ENCODE measurements at places on chromosomes 4 and X. TPM values are rescaled to one million over a fixed set of nuclear protein-coding genes. Genes with fewer than 3 reads are reported as not detected.

GRCh38 chrX:111322231-111322855 is 52.1 kb upstream of the CAPN6 start:
- DNase-seq, result no peak
- no peak overlapping the region for H3K27ac ChIP-seq
- no peaks in the 10 kb centered on the region for H3K36me3 ChIP-seq
- H3K27me3 ChIP-seq, result no peaks in the 10 kb centered on the region
- no peaks in the 10 kb centered on the region for H3K4me1 ChIP-seq
- no peak overlapping the region for H3K4me3 ChIP-seq

- no peaks in the 10 kb centered on the region for H3K27me3 ChIP-seq
- H3K4me1 ChIP-seq, result no peaks in the 10 kb centered on the region
- H3K27ac ChIP-seq, result no peak overlapping the region
- H3K4me3 ChIP-seq, result no peak overlapping the region
- H3K36me3 ChIP-seq, result no peaks in the 10 kb centered on the region
Measured at GRCh38 chr4:7584606-7585159, 150.0 kb upstream of the PSAPL1 start.

DNA sequence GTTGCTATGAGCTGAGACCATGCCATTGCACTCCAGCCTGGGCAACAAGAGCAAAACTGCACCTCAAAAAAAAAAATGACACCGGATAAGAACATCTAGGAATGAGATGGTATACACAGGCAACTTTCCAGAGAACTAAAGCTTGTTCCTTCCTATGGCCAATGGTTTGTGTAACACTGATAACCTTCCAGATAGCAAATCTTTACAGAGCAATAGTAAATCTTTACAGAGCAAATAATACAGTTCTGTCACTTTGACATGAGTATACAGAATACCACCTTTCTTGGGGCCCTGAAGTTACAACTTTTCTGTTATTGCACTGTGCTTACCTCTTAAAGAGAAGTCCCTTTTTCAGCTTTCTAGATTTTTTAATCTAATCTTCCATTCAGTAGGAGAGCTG is 91.6 kb downstream of the CD99L2 start:
- H3K27ac ChIP-seq, result no peak overlapping the region
- DNase-seq, result no peak
- no peak overlapping the region for H3K4me3 ChIP-seq
- no peaks in the 10 kb centered on the region for H3K4me1 ChIP-seq

Gene CCKAR
- 1.7 TPM for total RNA-seq

DNA sequence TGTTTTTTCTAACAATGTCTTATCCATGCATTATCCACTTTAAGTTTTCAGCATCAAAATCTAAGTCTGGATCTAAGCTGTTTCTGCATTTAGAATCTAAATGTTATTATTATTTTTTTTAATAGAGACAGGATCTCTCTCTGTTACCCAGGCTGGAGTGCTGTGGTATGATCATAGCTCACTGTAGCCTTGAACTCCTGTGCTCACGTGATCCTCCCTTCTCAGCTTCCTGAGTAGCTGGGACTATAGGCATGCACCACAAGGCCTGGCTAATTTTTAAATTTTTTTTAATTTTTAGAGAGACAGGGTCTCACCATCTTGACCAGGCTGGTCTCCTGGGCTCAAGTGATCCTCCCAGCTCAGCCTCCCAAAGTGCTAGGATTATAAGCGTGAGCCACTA is 52.7 kb downstream of the WDR19 start:
- no peaks in the 10 kb centered on the region for H3K27me3 ChIP-seq
- no peak overlapping the region for H3K4me3 ChIP-seq
- no peaks in the 10 kb centered on the region for H3K4me1 ChIP-seq
- peaks cover 15% of the 10 kb centered on the region for H3K36me3 ChIP-seq

GRCh38 chr4:15438939-15439524 is 11.2 kb downstream of the C1QTNF7 start:
- no peaks in the 10 kb centered on the region for H3K36me3 ChIP-seq
- H3K27ac ChIP-seq, result no peak overlapping the region
- peaks cover 14% of the 10 kb centered on the region for H3K4me1 ChIP-seq
- no peaks in the 10 kb centered on the region for H3K27me3 ChIP-seq

- H3K4me1 ChIP-seq, result peaks cover 1% of the 10 kb centered on the region
- no peaks in the 10 kb centered on the region for H3K36me3 ChIP-seq
- no peak for DNase-seq
- no peaks in the 10 kb centered on the region for H3K27me3 ChIP-seq
- no peak overlapping the region for H3K27ac ChIP-seq
Measured at GRCh38 chr4:53005149-53005546, 143.0 kb downstream of the RASL11B start.

Gene CYSLTR1
- total RNA-seq, result 19.6 TPM

Gene GPR78
- not detected for total RNA-seq

GRCh38 chr4:3774253-3774883 is 8.2 kb downstream of the ADRA2C start:
- peaks cover 21% of the 10 kb centered on the region for H3K27me3 ChIP-seq
- H3K36me3 ChIP-seq, result no peaks in the 10 kb centered on the region
- H3K4me3 ChIP-seq, result no peak overlapping the region
- no peak overlapping the region for H3K27ac ChIP-seq

Gene SLC10A7
- total RNA-seq, result 3.3 TPM

DNA sequence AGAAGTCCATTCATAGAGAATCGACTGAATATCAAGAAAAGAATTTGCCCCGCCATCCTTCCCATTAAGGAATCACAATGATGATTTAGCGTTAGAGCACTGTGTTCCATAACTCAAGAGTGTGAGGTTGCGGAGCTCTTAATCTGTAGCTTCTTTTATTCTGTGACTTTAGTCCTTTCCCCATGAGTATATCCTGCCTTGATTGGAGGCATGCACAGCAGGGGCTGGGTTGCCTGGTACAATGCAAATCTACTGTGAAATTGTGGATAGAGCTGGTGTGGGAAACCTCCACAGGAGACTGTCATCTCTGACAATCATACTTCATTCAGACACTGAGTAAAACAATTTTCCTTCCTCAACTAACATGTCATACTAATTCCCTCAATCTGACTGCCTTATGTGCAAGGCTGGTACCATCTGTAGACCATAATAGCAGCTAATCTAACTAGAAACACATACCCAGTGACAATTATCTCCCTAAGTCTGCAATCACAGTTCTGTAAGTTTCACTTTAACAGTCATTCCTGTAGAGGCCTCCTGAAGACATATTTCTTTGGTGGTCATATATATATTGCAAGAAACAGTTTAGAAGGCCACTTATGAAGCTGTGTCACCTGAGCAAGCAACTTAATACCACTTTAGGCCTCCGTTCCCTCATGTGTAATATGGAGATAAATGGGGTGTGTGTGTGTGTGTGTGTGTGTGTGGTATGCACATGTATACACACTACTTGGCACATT is 355.2 kb upstream of the FAM241A start:
- H3K4me3 ChIP-seq, result no peak overlapping the region
- H3K36me3 ChIP-seq, result no peaks in the 10 kb centered on the region
- no peak overlapping the region for H3K27ac ChIP-seq
- DNase-seq, result no peak
- H3K27me3 ChIP-seq, result no peaks in the 10 kb centered on the region
- H3K4me1 ChIP-seq, result no peaks in the 10 kb centered on the region

GRCh38 chr4:176185051-176185450 is 10.3 kb downstream of the SPATA4 start:
- DNase-seq, result no peak
- H3K27ac ChIP-seq, result no peak overlapping the region
- H3K4me3 ChIP-seq, result no peak overlapping the region
- no peaks in the 10 kb centered on the region for H3K36me3 ChIP-seq

Gene JAKMIP1
- 2.8 TPM for total RNA-seq

DNA sequence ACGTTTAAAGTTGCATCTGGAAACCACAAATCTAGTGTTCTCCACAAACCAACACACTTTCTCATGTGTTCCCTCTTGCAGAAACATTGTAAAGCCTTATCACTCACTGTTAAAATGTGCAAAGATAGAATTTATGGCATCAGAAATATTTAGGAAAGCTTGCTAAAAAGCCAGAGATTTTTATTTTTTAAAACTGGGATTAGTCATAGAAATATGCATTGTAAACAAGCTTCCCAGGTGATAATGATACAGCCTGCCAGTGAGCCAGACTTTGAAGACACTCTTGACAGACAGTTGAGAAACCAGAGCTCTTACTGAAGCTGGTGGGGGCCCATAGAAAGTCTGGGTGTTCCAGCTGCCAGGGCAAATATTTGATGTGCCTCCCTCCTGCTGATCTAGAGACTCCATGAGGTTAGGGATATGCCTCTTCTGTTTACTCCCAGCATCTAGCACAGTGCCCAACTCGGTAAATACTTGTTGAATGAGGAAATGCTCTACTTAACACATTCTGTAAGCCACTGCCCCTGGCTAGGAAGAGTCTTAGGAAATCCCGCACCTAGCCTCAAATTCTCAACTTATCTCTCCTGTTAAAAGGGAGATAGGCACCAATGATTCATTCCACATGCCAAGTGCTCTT is 179.0 kb upstream of the RASGEF1B start:
- DNase-seq, result no peak
- no peaks in the 10 kb centered on the region for H3K36me3 ChIP-seq
- no peak overlapping the region for H3K27ac ChIP-seq
- H3K27me3 ChIP-seq, result no peaks in the 10 kb centered on the region

DNA sequence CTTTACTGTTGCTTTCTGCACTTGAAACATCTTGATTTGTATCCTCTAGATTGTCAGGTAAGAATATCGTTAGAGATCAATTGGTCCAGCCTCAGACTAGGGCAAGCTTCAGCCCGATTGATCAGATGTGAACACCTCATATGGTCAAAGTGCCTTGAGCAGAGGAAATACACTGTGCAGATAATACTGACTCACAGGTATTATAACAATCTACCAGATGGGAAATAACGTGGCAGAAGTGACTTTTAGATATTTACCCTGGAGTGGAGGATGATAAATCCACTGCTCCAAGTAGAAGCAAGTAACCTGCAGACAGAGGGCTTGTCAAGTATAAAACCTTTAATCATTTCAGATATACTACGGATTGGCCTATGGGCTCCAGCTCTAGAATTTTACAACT is 17.9 kb downstream of the VEGFC start:
- H3K4me1 ChIP-seq, result peaks cover 7% of the 10 kb centered on the region
- H3K4me3 ChIP-seq, result no peak overlapping the region
- H3K36me3 ChIP-seq, result no peaks in the 10 kb centered on the region
- no peak overlapping the region for H3K27ac ChIP-seq
- H3K27me3 ChIP-seq, result no peaks in the 10 kb centered on the region

Gene SMC1A
- total RNA-seq, result 38.0 TPM

- no peaks in the 10 kb centered on the region for H3K27me3 ChIP-seq
- H3K4me1 ChIP-seq, result peaks cover 38% of the 10 kb centered on the region
- DNase-seq, result no peak
- H3K27ac ChIP-seq, result no peak overlapping the region
- no peaks in the 10 kb centered on the region for H3K36me3 ChIP-seq
Measured at GRCh38 chr4:79043138-79043537, 103.9 kb upstream of the PAQR3 start.

DNA sequence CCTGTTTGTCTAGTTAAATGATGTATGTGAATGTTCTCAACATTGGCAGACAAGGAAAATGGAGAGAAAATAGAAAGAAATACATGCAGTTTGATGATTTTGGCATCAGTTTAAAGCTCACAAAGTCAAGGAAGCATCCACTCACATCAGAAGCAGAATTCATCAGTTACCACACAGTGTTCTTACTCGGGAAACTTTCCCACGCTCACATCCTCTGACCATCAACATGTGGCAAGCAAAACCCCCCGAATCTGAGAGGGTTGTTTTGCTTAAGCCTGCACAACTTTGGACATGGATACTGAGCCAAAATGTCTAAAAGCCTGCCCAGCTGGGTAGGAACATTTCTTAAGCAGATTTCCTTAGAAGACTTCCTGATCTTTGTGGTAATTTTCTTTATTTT is 407.6 kb downstream of the ANKRD50 start:
- no peak overlapping the region for H3K4me3 ChIP-seq
- H3K27ac ChIP-seq, result no peak overlapping the region
- H3K4me1 ChIP-seq, result no peaks in the 10 kb centered on the region
- no peaks in the 10 kb centered on the region for H3K36me3 ChIP-seq
- DNase-seq, result no peak

- no peaks in the 10 kb centered on the region for H3K36me3 ChIP-seq
- no peak for DNase-seq
- H3K4me3 ChIP-seq, result no peak overlapping the region
- H3K27me3 ChIP-seq, result no peaks in the 10 kb centered on the region
- H3K4me1 ChIP-seq, result no peaks in the 10 kb centered on the region
Measured at GRCh38 chrX:31808357-31808756, 736.5 kb upstream of the FTHL17 start.

Gene FRG2
- total RNA-seq, result not detected

Gene ZFP42
- total RNA-seq, result not detected

GRCh38 chrX:46235778-46236177 is 309.4 kb downstream of the ZNF674 start:
- no peaks in the 10 kb centered on the region for H3K4me1 ChIP-seq
- no peaks in the 10 kb centered on the region for H3K27me3 ChIP-seq
- H3K4me3 ChIP-seq, result no peak overlapping the region
- H3K27ac ChIP-seq, result no peak overlapping the region
- no peaks in the 10 kb centered on the region for H3K36me3 ChIP-seq

- H3K4me3 ChIP-seq, result no peak overlapping the region
- no peaks in the 10 kb centered on the region for H3K4me1 ChIP-seq
- no peak overlapping the region for H3K27ac ChIP-seq
- DNase-seq, result no peak
- H3K27me3 ChIP-seq, result no peaks in the 10 kb centered on the region
Measured at GRCh38 chr4:18480342-18480741, 458.8 kb upstream of the LCORL start.

DNA sequence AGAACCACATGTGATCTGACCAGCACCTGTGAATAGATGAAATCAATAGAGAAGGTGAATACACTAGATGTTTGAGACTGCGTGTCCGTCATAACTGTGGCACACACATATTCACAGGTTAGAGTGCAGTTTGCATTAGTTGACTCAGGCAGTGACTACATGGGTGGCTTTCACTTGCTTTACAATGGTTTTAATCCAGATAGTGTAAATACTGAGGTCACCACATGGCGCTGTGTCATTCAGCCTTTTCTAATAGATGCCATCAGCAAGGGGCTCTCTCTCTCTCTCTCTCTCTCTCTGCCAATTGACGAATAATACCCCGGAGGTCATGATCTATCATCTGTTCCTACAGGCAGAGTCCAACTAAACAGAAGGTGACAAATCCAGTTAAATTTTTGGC is 30.7 kb upstream of the FGF13 start:
- no peaks in the 10 kb centered on the region for H3K27me3 ChIP-seq
- DNase-seq, result no peak

Measured in esophagus muscularis mucosa (tissue), 4 donors.